ENCODE measurements at places on chromosomes 7 and 10.
A peak's percentile ranks its signal among the peaks of the same experiment; 100 is the strongest.

DNA sequence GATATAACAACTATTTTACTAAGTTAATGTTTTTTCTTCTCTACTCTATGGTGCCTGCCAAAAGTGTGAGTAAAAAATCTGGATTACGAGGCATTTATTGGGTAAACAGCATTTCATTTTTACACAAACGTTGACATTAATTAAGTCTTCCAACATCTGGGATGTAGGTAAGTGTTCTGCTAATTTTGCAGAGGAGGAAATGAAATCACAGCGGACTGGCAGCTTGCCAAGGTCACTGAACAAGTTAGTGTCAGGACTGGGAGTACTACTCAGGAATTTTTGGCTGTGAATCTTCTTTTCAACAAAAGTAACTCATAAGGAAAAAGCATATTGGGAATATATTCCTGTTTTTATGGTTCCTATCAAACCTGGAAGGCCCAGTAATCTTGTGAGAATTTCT lies 612.1 kb upstream of the FZD8 start:
- DNase-seq, result no peak

- DNase-seq, result peak; percentile 32
Measured at GRCh38 chr7:83936056-83936708, 258.4 kb downstream of the SEMA3A start.

DNA sequence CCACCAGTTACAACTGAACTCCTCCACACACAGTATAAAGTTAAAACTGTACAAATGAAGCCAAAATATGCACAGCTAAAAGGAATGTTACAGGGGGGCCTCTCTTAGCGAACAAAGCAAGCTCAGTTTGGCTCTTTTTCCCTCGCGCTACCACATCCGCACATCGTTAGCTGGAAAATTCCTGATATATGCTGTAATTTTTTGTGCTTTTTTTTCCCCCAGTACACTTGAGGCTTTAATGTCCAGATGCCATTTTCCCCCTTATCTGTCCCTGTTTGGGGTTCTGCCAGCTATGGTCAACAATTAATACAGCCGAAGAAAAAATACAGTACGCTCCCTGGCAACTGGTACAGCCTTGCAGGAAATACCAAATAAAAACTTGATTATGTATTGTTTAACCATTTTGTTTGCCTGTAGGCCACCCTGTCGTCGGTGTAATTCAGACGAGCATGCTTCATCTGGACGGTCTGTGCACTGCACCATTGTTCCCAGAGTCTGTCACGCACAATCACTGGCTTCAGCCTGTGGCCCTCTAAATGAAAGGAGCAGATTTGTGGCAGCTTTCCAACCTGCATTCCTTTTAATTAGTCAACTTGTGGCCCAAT lies 108.1 kb upstream of the FAM133B start:
- peak; percentile 61 for DNase-seq

DNA sequence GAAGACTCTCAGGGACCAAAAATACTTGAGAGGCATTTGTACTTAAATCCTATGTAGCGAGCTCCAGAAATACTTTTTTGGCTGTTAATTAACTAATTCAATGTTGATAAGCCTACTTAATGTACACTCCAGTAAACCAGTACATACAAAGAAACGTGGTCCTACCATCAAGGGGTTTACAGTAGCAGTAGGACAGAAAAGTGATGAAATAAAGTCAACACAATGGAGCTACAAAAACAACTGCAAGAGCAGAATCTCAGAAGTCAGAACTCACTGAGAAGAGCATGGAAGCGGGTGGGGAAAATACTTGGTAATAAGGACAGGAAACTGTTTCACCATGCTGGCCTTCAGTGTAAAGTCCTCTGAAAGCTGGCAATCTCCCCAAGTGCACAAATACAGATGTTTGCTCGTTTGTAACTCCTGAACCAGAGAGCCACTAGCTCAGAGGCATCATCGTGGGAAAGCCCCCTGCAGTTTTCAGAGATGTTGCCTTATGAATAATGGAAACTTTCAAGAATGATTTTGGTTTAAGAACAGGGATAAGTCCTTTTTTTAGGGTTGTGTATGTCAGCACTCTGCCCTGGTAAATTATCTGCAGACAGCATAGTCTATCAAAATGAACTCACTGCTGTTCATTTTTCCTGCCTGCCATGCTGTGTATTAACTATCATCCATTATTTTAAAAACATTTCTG lies 233.2 kb downstream of the SORCS1 start:
- DNase-seq, result no peak

DNA sequence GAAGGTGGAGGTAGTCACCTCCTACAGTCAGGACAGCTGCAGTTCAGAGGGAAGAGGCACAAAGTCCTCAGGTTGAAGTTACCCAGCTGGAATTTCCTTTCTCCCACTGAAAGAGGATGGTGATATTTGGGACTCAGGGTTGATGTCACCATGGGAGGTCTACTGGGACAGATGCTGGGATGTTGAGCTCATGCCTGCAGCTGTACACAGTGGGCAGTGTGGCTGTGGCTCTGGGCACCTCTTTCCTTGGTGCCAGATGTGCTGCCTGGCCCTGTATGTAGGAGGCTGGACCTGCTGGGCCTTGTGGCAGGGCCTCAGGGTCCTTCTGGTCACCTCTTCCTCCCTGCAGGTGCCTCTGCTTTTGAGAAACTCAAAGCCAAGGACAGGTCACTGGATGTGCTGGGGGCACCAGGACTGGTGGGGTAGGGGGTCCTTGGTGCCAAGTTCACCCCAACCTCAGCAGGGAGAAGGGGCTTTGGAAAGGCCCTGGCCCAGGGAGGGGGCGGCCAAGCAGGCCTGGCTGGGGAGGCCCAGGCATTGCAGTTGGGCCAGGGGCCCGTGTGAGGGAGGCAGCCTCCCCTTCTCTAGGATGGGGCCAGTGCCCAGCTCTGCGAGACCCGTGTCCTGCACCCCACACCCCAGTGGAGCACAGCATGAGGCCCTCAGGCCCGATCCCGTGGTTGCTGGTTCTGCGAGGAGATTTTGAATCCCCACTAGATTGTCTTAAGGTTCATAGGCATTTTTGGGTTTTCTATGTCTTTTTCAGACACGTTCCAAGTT lies 103.1 kb downstream of the BMS1 start:
- DNase-seq, result no peak

DNA sequence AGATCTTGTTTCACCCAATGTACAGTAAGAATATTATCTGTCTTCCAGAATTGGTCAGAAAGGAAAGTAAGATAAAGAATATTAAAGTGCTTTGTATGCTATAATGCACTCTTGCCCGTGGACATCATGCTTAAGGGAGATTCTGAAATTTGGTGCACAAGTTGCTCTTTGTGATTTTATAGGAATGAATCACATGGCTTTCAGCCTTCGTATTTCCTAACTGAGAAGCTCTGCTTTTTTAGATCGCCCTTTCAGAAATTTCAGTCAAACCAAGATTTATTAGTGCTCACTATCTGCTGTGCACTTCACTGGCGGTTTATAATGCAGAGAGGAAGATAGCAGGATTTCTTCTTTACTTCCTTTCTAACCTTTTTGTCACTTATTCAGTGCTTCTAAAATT lies 1248.5 kb upstream of the LRRN3 start:
- DNase-seq, result no peak

GRCh38 chr10:21413268-21413667 lies 112.2 kb downstream of the SKIDA1 start:
- DNase-seq, result no peak

DNA sequence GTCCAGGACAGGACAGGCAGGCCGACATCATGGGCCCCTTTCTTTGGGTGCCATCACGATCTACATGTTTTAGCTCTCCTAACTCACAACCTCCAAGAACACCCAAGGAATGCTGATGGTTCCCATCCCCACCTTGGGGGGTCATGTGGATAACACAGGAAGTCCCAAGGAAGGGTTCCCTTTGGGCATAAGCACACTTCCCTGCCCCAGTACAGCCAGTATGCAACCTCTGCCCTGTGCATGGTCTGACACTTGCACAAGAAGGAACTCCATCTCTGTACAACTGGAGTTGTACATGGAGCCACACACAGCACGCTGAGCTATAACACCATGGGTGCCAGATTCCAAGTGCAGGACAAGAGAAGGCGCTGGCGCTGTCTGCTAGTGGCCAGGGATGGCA lies 11.0 kb downstream of the MAT1A start:
- no peak for DNase-seq

- DNase-seq, result no peak
Measured at GRCh38 chr10:1829712-1830111, 92.4 kb upstream of the ADARB2 start.

DNA sequence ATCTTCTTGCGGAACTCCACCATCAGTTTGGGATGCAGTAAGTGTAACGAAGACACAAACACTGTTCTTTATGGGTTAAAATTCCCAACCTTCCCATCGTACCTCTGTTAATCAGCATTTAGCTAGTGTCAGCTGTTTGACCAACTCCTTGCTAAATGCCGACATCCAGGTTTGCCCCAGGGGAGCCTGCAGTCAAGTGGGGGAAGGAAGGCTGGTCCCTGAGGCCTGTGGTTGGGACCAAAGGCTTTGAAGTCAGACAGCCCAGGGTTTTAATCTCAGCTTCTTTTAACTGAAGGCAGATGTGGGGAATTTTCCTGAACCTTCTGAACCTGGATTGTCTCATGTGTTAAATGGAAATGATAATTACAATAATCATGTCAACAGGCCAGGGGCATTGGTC lies 443.7 kb downstream of the GLRX3 start:
- no peak for DNase-seq

GRCh38 chr7:15291699-15292098 lies 270.1 kb downstream of the AGMO start:
- no peak for DNase-seq

DNA sequence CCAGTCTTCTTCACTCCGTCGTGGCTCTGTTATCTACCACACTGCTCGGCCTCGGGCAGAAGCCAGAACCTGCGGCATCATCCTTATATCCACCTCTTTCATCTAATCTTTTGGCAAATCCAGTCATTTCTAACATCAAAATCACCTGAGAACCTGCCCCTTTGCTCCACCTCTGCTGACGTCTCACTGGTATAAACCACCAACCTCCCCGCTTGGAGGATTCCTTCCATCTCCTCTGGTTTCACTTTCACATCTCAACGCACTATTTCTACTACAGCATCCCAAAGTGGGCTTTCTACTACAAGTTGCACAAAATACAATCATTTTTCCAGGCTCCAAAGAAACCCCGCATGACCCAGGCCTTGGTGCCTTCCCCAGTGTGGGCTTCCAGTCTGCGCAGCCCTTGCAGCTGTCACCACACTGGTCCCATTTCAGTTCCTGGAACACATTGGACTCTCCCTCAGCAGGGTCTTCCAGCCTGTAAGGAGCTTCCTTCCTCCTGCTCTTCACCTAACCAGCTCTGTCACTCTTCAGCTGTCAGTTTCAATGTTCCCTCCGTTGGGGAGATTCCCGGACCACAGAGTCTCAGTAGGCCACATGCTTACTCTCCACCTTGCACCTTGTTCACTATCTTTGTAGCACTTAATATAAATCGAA lies 85.0 kb downstream of the PRKCQ start:
- DNase-seq, result no peak

DNA sequence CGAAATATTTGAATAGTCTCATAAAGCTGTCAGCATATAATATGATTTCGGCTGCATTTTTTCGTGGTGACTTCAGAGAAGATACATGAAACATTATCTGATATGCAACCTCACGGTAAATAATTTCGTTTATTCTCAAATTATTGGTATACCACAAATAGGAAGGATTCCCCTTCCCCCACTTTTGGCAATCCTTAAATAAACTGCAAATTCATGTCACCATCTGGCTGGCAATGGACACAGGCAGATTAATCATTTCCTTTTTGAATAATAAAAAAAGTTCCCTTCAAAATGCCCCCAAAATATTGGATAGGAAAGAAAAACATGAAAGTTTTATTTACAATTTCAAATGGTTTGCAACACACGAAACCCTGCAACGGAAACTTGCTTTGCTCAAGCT lies 234.5 kb upstream of the MEOX2 start:
- no peak for DNase-seq

GRCh38 chr10:10492420-10492819 lies 525.3 kb upstream of the CELF2 start:
- no peak for DNase-seq

GRCh38 chr7:7671361-7671760 lies 30.8 kb downstream of the UMAD1 start:
- no peak for DNase-seq

DNA sequence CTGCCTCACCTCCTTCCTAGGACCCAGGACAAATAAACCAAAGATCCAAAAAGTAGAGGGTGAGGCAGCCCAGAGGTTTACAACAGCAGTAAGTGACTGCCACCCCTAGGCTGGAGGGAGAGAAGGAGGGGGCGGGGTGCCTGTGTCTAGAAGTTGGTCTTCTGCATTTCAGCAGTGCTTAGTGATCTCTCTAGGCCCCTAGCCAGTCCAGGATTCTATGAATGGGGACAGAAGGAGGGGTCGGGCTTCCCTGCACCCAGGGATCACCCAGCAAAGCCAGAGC lies 62.8 kb upstream of the KDM7A start:
- no peak for DNase-seq

DNA sequence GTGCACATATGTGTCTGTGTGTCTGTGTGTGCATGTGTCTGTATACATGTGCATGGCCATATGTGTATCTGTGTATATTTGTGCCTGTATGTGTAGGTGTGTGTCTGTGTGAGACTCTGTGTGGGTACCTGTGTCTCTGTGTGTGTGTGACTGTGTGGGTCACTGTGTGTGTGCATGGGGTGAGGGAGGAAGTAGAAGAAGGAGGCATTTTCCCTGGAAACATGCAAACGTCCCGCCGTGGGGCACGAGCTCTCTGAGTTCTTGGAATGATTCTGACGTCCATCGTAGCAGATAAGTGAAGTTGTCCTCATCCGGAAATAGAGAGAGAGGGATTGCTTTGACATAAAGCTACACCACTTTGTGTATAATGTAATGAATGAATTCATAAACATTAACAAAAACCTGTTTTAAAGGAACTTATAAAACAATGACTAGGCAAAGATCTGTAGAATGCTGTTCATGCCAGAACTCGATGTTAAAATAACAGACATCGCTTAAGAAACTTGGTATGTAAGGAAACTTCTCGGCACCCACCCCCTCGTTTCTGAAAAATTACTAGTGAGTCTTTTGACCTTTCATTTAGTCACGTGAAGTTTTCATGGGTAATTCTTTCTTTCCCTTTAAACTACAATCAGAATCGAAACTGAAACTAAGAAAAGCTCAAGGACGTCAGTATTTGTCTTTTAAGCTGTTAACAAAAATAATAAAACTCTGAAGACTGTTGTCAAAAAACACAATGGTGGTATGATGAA lies 43.6 kb upstream of the KLF6 start:
- peak; percentile 44 for DNase-seq

- DNase-seq, result no peak
Measured at GRCh38 chr10:79149345-79149661, 80.5 kb downstream of the ZMIZ1 start.

- no peak for DNase-seq
Measured at GRCh38 chr7:94941844-94942632, 34.6 kb downstream of the PPP1R9A start.

GRCh38 chr7:126026421-126027088 lies 1096.9 kb upstream of the POT1 start:
- DNase-seq, result no peak

GRCh38 chr7:5595545-5596045 lies 172.0 kb upstream of the TNRC18 start:
- DNase-seq, result peak; percentile 72
